ENCODE measurements at places on chromosomes 4 and X.
A peak's percentile ranks its signal among the peaks of the same experiment; 100 is the strongest.

GRCh38 chr4:180792541-180792940 is 1450.7 kb upstream of the TENM3 start:
- no peak for DNase-seq

GRCh38 chr4:175457956-175458355 is 354.1 kb downstream of the GPM6A start:
- no peak for DNase-seq

- DNase-seq = no peak
These were observed 158.9 kb upstream of the MAD2L1 start for GRCh38 chr4:120225527-120225926.

DNA sequence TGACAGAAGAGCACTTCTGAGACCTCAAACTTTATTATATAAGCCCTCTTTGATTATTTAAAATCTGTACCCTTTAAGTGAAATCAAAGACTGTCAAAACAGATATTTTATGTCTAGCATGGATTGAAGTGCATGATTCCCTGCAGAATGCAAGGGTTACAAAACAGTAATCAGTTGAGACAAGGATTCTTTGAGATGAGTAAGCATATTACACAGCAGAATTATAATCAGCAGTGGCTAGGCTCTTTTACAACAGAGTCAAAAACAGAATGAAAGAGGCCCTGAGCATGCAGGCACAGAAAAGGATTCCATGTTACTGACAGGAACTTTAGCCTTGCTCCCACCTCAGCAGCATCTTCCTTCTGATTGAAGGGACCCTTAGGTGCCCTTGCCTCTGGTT is 487.9 kb upstream of the GALNT7 start:
- no peak for DNase-seq

GRCh38 chr4:71882113-71882841 is 98.4 kb upstream of the GC start:
- DNase-seq = no peak

DNA sequence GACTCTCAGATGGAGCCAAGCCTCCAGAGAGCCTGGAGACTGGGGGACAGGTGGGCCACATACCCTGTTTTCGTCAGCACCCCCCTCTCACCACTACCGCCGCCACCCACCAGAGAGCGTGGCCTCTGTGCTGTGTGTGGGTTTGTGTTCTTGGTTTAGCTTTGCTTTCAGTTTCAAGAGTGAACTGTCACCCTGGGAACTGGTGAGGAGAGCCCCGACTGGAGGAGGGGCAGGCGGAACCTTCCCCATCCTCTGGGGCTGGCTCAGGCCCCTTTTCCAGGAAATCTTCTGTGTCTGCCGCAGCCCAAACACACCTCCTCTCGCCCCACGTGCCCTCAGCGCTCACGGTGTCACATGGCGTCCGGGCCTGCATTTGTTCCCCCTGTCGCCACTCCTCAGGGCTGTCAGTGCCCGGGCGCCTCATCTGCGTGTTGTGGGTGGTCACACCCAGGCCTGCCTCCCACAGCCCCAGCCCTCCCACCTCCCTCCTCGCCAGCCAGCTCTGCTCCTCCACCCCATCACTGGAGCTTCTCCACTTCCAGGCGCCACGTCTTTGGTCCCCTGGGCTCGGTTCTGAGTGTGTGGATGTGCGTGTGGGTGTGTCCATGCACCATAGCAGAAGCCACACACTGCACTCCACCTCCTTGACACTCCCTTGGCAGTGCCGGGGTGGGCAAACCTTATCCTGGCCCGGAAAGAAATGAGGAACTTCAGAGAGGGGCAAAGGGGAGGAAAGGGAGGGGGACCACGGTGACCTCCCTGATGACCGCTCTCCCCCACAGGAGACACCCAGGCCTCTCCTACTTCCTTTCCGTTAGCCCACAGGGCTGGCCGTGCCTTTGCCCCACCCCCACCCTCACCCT is 27.8 kb downstream of the ELF4 start:
- peak; percentile 78 for DNase-seq

GRCh38 chrX:57156397-57157049 is 19.3 kb upstream of the SPIN2A start:
- no peak for DNase-seq

GRCh38 chrX:40096395-40097091 is 1.2 kb downstream of the BCOR start:
- peak; percentile 64 for DNase-seq

DNA sequence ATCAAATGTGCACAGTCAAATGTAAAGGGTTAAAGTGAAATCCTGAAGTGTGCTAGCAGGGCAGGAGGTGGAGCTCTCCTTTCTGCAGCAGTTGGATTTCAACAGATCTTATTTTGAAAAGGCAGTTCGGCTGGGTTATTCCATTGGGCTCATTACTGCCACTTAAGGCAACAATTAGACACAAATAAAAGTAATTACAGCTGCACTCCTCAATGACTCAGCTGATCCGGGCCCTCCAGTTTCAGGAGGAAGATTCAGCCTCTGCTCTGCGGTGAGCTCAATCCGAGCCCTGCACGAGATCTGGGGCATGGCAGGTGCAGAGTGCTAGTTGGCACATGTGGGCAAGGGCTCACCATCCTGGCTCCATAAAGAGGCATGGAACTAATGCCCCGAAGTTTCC is 85.4 kb downstream of the PHKA2 start:
- no peak for DNase-seq

DNA sequence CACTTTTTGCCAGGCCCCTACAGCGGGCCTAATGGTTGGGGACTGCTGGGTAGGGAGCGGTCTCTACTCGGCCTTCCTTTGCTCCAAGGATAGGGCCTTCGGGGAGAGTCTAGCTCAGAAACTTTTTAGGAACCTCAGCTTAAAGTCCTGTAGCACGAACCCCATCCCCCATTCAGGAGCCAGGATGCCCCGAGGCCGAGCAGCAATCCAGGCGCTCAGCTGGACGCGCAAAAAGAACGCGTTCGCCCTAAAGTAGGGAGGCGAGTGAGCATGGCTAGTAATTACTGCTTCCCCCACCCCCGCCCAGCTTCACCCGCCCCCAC is 9.7 kb downstream of the POU4F2 start:
- no peak for DNase-seq

- DNase-seq = no peak
These were observed 76.6 kb upstream of the CBLL2 start for GRCh38 chrX:22196149-22196548.

GRCh38 chrX:42241421-42241820 is 318.1 kb upstream of the CASK start:
- DNase-seq = no peak

All from CD8-positive, alpha-beta memory T cell (primary cell).